ENCODE measurements at places on chromosomes 16 and 17.

DNA sequence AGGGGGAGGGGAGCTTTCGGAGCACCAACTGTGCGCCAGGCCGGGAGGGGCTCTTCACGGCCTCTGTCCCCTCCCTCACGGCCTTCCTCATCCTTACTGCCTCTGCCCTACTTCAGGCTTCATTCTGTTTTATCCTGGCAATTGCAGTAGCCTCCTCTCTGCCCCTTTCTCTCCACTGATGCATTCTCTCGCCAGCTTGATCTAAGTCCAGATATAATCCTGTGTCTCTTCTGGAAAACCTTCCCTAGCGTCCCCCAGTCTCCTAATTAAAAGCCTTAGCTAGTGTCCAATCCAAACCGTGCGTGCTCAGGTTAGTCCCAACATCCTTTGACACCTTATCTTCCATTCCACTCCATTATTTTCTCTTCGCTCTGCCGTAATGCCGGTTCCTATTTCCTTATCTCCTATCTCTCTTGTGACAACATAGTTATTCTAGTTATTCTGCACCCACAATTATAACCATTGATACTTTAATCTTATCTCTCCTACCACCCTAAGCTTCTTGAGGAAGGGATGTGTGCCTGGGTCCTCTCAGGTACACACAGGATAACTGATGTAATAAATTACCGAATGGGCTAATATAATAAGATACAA lies 869 bp downstream of the ZNF48 start:
- DNase-seq: no peak

GRCh38 chr17:78324391-78325075 lies 35.3 kb downstream of the SOCS3 start:
- DNase-seq: no peak

GRCh38 chr17:17603178-17603894 lies 11.8 kb upstream of the PEMT start:
- DNase-seq: no peak

DNA sequence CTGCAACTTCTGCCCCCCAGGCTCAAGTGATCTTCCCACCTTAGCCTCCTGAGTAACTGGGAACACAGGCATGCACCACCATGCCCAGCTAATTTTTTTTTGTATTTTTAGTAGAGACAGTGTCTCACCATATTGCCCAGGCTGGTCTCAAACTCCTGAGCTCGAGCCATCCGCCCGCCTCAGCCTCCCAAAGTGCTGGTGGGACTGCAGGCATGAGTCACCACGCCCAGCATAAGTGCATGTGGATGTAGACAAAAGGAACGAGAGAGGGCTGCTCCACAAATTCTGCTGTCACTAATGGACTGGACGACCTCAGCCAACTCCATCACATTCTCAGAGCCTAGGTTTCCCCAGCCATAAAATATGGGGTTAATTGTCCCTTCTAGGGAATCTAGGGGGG lies 7.7 kb upstream of the SP2 start:
- DNase-seq: no peak

DNA sequence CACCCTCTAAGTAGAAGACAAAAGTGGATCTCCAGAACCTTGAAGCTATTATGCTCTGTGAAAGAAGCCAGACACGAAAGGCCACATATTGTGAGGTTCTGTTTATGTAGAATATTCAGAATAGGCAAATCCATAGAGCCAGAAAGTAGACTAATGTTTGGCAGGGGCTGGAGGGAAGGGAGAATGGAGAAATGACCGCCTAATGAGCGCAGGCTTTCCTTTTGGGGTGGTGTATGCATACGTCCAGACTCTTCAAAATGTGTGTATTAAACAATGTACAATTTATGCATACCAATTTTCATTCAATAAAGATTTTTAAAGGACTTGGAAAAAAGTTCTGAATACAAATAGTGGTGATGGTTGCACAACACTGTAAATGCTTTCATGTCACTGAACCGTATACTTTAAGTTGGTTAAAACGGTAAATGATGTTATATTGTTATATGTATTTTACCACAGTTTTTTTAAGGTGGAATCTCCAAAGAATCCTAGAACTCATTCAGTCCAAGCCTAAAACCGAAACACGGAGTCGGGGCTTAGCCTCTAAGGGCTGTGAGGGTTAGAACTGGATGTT lies 397.4 kb downstream of the SOX9 start:
- no peak for DNase-seq

DNA sequence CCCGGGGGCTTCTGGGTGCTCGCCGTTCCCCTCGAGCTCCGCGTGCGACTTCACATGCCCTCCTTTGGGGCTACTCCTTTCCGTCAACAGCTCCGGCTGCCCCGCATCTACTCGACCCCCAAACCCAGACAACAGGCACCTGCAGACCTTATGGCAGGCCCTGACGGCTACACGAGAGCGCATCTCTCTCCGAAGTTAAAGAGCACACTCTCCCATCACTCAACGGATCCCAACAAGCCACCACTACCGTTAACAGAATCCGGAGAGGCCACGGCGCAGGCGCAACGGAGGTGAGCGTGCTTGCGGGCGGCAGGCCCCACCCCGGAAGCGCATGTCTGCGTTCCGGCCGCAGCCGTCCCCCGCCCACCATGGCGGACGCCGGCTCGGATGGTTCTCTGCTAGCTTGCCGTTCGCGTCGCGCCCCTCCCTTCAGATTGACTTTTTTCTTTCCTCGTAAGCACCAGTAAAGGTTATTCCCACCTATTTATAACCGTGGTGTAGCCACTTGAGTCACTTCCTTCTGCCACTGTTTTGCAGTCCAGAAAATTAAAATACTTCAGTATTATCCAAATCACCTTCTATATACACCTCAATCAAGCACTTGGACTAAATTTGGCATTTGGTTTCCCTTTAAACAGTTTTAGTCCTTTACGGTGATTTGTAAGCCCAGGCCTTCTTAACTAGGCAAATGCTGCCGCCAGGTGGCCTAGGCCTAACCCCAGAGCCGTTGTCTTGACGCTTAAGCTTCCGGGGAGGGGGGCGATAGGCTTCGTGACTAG lies at the start of gene POLG2:
Gene POLG2, minus strand, starts transcription at position 269 of the 779 bp plus-strand sequence. Its CDS starts 86 bp downstream, at position 183.
- peak; percentile 97 for DNase-seq

DNA sequence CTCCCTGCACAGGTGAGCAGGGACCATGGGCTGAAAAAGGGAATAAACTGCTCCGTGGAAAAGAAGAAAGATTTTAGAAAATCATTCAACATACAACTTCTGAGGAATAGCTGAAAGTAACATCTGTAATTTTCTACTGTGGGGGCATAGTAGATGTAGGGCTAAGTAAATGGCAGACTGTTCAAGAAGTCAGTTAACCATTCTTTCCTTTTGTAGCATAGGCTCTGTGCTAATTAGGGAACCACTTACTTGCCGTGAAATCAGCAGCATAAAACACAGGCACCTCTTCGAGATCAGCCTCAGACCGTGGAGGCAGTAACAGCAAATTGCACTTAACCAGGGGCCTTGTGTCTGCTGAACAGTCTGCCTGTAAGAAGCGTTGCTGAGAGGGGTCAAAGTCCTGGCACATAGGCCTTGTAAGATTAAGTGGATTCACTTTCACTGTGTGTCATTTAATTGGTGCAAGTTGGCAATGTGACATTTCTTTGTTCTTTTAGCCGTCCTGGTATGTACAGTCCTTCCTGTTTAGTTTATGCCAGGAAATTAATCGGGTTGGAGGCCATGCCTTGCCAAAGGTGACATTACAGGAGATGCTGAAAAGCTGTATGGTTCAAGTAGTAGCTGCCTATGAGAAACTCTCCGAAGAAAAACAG lies 10.4 kb downstream of the COG1 start:
- DNase-seq: no peak

GRCh38 chr17:16377941-16378341 lies 3.0 kb upstream of the UBB start:
- no peak for DNase-seq

DNA sequence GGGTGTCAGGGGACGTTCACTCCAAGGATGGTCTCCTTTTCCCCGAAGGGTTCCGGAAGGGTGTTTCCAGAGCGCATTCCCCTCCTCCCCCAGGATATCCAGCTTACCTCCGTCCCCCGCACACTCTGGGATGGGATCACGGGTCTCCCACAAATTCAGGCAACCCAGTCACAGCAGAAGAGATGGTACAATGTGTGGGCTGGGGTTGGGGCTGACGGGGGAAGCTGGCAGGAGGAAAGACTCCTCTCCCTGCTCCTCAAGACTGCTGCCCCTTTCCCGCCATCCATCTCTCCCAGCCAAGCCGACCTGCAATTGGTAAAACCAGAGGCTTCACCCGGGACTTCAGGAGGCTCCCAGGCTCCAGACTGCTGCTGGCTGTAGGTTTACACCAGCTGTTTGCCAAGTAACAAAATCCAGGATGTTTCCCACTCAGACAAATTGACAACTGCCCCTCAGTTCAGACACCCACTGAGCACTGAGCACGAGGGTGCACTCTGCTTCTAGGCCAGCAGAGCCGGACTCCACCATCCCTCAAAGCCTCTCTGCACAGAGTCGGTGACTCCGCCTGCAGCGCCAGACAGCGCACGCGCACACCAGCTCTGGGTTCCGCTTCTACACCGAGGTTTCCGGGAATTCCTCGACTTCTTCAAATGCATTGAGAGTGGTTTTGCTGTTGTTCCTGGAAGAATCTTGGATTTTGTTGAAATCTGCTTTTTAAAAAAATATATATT lies 37.7 kb downstream of the ASPA start:
- no peak for DNase-seq

GRCh38 chr17:17613708-17614114 lies 22.2 kb upstream of the PEMT start:
- DNase-seq: peak; percentile 61

DNA sequence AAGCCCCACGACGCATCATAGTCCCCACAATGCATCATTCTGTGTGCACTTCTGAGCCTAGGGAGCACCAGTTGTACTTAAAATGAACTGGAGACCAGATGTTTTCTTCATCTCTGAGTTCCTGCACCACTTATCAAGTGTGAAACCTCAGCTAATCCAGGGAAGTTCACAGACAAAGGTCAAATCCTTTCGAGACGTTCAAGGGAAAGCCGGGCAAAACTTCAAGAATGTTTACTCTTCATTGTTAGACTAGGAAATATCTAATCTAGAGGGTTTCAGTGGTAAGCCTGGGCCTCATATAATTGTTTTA lies 4.6 kb upstream of the PMP22 start:
- DNase-seq: no peak

DNA sequence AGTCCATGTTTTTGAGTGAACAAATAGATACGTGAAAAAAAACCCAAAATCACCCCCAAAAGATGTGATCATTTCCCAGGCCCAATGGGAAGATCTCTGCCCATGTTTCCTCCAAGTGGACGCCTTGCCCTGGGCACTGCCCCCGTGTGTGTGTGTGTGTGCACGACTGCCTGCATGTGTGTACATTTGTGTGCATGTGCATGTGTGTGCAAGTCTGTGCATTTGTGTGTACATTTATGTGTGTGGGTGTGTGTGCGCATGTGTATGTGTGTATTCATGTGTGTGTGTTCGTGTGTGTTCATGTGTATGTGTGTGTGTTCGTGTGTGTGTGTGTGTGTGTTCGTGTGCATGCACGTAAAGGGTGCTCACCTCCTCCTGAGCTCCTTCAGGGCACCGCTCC lies 16.8 kb upstream of the LRRC37A3 start:
- no peak for DNase-seq

DNA sequence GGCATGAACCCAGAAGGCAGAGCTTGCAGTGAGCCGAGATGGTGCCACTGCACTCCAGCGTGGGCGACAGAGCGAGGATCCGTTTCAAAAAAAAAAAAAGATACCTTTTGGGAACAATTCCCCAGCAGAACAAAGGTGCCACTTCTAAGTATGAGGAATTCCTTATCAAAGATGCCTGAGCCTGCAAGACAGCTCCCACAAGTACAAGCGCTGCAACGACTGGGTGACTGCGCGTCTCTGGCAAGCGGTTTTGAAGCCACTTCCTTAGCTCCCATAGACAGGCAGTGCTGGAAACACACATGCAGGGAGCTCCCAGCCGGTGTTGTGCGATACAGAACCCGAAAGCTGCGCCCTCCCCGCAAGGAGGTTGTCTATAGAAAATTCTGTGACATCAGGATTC lies 60.5 kb downstream of the ADCY9 start:
- DNase-seq: no peak

GRCh38 chr16:11836650-11837244 lies 14.6 kb downstream of the RSL1D1 start:
- no peak for DNase-seq

GRCh38 chr17:77217123-77217522 lies 76.4 kb downstream of the SEC14L1 start:
- DNase-seq: no peak

DNA sequence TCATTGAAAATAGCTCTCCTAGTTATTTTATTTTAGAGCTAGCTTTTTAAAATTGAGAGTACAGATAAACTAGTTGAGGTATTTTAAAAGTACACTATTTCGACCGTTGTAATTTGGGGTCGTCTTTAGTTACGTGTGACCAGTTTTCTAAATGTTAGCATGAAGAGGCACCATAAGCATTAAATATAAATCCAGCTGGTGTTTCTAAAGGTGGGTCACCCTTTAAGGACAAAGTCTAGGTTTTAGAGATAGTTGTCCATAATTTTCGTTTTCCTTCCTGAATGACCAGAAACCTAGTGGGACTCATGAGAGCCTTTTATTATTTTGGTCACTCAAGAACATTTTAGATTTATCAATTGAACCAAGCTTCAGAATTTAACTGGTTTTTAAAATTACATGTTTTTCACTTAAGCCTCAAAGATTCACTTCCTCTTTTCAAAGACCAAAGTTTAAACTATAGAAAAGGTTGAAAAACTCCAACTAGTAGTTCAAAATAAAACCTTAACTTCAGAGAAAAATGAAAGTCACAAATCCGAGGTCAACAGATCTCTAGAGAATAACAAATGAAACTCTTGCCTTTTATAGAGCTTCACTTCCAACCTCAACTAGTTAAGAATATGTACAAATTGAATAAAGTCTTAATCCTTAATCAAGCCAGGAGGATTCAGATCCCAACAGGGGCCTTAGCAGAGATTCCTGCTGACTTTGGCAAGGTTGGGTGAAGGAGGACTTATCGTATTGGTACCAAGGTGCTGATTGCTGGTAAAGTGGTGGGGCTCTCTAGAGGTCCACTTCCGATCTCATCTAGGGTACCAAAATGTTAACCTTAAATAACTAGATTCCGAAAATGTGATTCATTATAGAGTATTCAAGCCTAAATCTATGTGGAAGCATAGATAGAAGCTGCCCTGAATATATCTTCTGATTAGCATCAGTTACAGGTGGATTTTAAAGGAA lies 32.5 kb downstream of the PHKB start:
- DNase-seq: no peak

- no peak for DNase-seq
These were observed 1.2 kb downstream of the NFATC3 start for GRCh38 chr16:68086336-68086841.

- DNase-seq: no peak
These were observed 436.7 kb downstream of the MAF start for GRCh38 chr16:79163691-79164387.

GRCh38 chr17:5182597-5183409 lies 8.9 kb downstream of the ZNF594 start:
- no peak for DNase-seq

GRCh38 chr17:46109603-46110189 lies 83.5 kb downstream of the KANSL1 start:
- no peak for DNase-seq
